Right hindlimb (tissue), 1 donor: ENCODE measurements at places on chromosomes 4 and X.

DNA sequence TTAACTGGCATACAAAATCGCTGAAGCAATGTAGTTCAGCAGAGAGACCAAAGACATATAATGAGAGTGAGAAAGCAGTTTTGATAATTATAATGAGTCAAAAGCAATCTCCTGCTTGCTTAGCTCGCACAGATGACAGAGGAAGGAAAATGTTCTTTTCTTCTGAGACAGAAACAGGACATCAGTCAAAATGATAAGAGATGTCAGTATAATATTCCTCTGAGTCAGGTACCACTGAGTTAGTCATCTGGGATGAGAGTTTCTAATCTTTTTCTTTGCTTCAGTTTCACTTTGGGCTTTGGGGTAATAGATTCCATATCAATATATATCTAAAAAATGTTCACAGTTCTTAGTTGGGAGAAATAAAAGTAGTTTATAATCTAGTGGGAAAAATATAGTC, 387.2 kb downstream of the PCDH7 start:
- DNase-seq, result no peak

DNA sequence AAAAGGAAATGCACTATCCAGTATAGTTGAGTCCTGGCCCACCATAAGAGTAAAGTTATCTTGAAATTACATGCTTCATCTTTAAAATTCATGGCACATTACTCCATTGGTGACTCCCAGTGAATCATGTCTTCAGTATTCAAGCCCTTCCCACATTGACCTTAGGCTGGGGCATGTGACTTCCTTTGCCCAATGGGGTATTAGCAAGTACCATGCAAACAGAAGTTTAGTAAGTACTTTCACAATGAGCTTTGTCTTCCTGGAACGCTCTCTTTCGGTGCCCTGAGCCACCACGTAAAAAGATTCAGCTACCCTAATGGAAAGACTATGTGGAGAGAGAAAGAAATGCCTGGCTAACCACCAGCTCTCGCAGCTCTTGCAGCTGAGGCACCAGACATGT, 235.4 kb downstream of the HNRNPD start:
- no peak for DNase-seq

DNA sequence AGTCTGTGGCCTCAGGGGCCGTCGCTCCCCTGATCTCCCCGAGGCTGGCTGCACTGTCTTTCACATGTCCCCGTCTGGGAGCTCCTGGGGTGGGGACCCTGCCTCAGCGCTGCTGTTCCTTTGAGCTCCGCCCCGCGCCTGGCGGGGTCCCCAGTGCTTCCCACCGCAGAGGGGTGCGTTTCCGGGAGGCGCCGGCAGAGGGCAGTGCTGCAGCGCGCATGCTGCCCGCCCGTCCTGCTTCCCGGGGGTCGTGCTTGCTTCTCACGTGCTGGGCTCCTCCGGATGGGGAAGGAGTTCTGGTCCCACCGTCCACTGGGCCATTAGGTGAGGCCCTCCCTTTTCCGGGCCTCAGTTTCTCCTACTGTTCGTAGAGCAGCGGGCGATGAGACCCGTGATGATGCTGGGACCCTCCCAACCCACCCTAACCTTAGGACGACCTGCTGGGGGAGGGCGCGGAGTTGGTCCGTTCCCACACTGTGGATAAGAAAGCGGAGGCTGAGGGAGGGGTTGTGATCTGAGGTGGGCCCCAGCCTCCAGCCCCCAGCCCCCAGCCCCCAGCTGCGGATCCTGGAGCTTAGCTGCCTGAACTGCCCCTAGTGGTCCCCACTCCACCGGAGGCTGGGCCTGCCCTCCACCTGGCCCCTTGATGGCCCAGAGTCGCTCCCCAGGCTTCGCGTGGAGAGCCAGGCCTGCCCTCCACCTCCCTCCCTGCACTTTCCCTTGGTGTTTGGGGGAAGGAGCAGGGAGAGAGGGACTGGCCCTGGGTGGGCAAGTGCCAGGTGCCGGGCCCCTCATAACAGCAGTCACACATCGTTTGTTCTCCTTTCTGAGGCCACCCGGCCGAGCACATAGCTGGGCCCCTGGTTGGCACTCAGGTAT, 15.3 kb downstream of the CPZ start:
- DNase-seq, result peak; percentile 68

DNA sequence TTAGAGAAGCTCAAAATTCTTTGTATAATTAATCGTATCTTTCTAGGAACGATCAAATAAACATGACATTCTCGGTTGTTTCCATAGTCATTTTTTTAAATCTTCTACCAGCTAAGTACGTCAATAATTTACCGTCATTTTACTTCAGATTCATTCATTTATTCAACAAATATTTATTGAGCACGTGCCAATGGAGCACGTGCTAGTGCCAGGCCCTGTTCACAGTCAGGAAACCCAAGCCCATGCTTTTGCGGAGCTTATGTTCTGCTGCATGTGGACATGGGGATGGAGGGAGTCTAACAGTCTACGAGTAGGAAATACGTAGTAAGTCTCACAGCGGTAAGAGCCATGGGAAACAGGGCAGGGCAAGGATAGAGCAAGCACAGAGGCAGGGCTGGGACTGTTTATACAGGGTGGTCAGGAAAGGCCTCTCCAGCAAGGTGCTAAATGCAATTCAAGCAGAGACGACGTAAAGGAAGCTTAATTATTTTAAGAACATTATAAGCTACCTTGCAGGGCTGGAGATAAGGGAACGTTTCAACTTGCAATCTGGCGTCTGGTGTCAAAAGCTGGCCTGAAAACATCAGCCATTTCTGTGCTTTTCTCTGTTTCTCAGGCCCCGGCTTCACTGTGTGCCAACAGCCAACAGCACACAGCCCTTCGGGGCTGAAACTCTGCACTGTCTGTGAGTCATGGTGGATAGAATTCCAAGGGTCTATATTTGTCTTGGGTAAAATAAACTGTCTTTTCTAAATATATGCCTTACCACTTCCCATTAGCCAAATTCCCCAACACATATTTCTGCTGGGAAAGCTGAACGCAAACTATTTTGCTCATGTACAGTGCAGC, 517.1 kb upstream of the ZFP42 start:
- peak; percentile 75 for DNase-seq

GRCh38 chr4:90215286-90215685, 88.1 kb downstream of the CCSER1 start:
- no peak for DNase-seq

DNA sequence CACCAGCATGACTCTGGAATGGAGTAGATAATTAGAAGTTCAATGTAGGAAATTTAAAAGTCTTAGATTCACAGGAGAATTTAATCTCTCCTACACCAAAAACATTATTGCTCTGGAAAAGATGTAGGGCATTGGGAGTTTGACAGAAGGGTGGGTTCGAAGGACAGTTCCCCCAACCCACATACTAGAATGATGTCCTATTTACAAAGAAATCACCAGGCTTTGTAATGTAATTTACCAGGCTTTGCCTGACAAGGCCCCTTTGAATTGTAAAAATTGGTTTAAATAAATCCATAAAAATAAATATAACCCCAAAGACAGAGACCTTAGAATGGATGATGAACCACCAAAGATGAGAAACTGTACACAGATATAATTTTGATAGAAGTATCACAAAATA, 399.2 kb upstream of the GRID2 start:
- no peak for DNase-seq

- DNase-seq, result peak; percentile 20
Observed at GRCh38 chr4:169341490-169341889, 70.7 kb upstream of the SH3RF1 start.

GRCh38 chr4:2963966-2964471, 648 bp downstream of the GRK4 start:
- no peak for DNase-seq
